ENCODE measurements at places on chromosomes 3 and 15. TPM values are rescaled to one million over a fixed set of nuclear protein-coding genes. Genes with fewer than 3 reads are reported as not detected.

The KBTBD8 gene
- 3.2 TPM for total RNA-seq

The CALML4 gene
- total RNA-seq, result 11.3 TPM

The TXNRD3 gene
- 12.9 TPM for total RNA-seq

The CYP1A2 gene
- not detected for total RNA-seq

GRCh38 chr3:119145128-119145499 is 851 bp upstream of the TEX55 start:
- DNase-seq, result no peak

GRCh38 chr3:194346621-194347020 is 4.5 kb downstream of the CPN2 start:
- no peak for DNase-seq

DNA sequence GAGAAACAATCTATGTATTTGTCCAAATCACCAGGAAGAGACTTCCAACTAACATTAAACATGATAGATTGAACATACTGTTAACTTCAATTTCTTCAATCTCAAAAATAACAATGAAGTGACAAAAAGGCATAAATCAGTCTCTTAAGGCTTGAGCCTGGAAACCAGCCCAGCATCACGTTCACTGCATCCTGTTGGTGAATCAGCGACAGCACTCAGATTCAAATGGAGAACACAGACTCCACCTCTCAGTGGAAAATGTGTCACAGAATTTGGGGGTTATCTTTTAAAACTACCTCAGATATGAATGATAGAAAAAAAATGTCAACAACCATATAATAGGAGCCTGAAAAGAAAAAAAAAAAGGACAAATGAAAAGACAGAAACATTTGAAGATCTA is 212.0 kb downstream of the MINAR1 start:
- DNase-seq, result no peak

GRCh38 chr15:100680726-100681125 is 78.3 kb downstream of the ASB7 start:
- peak; percentile 0 for DNase-seq

GRCh38 chr3:116966649-116967048 is 257.1 kb downstream of the TUSC7 start:
- DNase-seq, result no peak

DNA sequence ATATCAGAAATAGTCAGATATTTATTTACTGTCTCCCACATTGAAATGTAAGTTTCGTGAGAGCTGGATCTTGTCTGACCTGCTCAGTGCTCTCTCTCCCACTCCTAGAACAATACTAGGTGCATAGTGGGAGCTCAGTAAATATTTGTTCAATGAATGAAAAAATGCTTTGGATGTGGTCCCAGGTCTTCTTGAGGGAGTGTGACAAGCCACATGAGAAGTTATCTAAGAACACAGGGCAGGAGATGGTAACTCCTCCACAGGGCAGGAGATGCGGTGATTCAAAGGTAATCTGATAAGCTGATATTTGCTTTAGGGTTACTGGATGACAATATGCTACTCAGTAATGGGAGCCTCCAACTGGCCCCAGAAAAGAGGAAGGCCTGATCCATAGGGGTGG is 25.8 kb upstream of the PLA2G4E start:
- DNase-seq, result no peak

- no peak for DNase-seq
Observed at GRCh38 chr3:133112666-133113065, 74.5 kb downstream of the TMEM108 start.

DNA sequence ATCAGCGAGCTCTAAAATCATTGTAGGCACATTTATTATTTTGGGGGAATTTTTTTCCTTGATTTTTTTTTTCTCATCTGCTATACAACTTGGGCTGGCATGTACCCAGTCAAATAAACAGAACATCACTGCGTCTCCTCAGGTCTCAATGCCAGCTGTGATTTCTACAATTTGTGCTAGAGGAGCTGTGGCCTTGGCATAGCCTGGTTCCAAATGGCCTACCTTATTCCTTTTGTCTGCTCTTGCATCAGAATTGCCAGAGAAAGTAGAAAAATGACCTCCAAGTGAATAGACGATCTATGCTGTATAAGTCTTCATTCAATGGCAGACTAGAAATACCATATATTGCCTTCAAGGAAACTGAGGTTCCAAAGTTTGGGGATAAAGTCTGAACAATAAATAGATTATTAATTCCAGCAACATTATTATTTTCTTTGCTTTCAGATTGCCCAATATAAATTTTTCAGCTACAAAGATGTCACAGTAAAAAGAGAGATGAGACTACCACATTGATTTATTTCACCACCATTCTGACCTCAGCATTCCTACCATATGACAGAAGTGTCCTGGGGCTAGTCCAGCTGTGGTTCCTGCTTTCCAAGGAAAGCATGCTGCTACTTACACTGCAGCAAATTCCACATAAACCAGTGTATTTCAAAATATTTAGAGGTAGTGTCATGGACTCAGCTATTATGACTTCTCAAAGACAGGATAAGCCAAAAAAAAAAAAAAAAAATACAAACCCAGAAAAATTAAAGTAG is 493.9 kb upstream of the ZNF385D start:
- peak; percentile 94 for DNase-seq

DNA sequence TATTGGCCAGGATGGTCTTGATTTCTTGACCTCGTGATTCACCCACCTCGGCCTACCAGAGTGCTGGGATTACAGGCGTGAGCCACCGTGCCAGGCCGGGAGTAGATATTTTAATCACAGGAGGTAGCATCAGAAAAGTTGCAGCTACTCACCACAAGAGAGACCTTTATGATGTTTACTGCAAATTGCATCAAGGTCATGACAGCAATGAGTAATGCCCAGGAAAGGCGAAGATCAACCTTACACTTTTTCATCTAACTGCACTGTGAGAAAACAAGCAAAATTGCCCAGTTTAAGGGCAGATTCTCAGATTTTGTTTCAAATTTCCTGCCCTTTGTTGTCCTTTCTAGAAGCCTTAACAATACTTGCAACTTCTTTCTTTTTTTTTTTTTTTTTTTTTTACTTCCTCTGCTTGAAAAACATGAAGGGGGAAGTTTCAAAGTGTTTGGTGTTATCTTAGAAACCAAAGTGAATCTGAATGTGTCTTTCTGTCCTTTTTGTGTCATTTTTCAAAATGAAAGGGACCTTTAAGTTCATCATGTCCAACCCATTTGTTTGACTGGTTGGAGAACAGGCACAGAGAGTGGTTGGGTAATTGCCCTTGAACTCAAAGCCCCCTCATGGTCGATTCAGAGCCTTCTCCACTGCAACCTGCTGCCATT is 25.0 kb downstream of the TGFBR2 start:
- DNase-seq, result no peak

- no peak for DNase-seq
Observed at GRCh38 chr3:28739647-28740046, 391.0 kb upstream of the AZI2 start.

DNA sequence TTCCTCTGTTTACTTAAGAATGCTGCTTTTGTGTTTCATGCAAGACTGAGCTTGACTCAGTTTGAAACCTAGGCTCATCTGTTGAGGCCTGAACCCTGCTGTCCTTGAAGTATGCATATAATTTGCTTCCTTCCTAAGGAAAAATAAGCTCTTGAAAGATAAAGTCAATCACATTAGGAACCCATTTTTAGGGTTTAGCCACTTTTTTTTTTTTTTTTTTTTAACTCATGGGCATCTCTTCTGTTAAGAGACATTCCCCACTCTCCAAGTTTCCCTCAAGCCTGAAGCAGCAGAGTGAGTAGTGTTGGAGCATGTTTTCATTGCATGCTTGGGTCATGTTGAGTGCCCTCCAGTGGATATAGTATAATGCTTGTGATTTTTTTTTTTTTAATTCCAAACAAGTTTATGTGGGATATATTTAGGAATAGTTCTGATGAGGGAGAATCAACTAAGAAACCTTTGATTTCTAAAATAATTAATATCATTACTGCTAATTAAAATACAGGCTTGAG is 3.6 kb downstream of the CTNNB1 start:
- DNase-seq, result peak; percentile 78

DNA sequence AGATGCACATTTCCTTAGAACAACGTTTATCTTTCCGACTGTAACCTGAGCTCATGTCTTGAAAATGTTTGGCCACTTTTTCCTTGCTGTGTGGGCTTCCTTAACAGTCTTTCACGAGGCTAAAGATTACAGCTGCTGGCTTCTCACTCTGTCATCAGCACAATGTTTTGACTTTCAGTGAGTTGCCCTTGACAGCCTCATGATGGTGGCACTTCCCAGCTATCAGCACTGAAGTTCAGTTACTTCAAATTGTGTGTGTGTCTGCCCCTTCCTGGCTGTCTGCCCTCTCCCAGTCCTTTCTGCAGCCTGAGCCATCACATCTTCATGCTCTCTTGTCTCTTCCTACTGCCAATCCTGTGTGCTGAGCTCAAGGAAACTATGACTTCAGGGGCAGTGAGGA is 152.2 kb downstream of the NTRK3 start:
- DNase-seq, result no peak

DNA sequence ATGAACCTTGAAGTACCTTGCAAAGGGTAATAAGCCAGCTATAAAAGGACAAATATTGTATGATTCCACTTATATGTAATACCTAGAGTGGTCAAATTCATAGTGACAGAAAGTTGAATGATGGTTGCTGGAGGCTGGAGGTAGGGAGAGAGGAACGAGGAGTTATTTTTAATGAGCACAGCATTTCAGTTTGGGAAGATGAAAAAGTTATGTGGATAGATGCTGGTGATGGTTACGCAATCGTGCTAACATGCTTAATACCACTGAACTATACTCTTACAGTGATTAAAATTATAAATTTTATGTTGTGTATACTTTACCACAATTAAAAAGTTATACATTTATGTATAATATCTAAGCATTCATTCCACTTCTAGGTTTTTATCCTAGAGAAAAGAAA is 168.6 kb downstream of the GRM7 start:
- no peak for DNase-seq

GRCh38 chr15:99473981-99474906 is 91.5 kb upstream of the MEF2A start:
- DNase-seq, result peak; percentile 63

DNA sequence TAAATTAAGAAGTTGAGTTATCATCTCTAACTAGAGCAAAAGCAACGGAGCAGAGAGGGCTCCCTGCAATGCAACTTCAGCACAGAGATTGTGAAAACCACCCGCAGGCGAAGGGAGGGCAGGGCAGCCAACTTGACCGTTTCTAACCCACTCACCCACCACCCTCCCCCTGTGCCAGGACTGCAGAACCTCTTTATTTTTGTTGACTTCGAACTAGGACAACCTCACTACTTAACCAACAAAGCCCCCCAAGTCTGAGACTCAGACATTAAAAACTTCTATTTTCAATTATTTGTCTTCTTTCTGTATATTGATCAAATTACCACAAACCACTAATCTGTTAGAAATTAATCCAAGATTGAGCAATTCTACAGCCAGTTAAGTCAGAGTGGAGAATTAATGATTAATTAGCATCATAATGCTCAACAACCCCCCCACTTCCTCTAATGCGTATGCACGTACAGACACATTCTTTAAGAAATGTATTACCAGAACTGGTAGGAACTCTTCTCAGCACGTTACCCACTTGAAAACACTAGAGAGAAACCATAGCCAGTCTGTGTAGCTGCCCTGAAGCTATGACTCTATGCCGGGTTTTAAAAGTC is 2.0 kb downstream of the MGLL start:
- DNase-seq, result no peak

GRCh38 chr15:66875588-66876420 is 173.8 kb downstream of the SMAD6 start:
- no peak for DNase-seq

- DNase-seq, result no peak
Observed at GRCh38 chr3:47476330-47476626, 537 bp upstream of the SCAP start.

- peak; percentile 23 for DNase-seq
Observed at GRCh38 chr3:74613521-74614106, 845 bp downstream of the CNTN3 start.

DNA sequence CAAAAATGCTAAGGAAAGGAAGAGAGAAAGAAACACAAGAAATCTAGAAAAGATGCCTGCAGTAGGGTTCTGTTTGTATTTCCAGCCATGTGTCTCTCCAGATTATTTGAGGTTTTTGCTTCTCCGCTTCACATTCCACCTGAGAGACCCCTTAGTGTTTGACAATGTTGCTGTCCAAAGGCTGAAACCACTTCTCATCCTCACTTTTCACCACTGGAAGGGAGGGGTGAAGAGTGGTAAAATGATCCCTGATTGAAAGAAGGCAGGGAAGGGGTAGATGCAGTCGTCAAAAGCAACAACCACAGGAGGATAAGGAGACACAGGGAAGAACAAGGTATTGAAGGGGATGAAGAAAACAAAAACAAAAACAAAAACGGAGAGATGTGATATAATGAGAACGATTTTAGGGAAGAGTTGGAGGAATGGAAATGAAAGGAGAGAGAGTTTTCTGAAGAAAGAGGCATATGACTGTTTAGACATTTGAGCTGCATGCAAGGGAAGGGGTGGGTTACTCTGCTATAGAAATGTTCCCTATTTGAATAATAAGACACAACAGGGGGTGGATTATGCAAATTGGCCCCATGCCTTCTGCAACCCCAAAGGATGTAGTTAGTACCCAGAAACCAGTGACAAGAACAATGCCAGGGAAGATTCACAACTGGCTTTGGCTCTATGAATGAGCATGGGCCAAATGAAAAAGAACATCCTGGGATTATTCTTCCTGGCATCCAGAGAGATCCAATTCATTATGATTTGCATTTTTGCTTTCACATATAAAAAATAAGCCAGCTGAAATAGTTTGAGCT is 235.9 kb downstream of the GAP43 start:
- no peak for DNase-seq

DNA sequence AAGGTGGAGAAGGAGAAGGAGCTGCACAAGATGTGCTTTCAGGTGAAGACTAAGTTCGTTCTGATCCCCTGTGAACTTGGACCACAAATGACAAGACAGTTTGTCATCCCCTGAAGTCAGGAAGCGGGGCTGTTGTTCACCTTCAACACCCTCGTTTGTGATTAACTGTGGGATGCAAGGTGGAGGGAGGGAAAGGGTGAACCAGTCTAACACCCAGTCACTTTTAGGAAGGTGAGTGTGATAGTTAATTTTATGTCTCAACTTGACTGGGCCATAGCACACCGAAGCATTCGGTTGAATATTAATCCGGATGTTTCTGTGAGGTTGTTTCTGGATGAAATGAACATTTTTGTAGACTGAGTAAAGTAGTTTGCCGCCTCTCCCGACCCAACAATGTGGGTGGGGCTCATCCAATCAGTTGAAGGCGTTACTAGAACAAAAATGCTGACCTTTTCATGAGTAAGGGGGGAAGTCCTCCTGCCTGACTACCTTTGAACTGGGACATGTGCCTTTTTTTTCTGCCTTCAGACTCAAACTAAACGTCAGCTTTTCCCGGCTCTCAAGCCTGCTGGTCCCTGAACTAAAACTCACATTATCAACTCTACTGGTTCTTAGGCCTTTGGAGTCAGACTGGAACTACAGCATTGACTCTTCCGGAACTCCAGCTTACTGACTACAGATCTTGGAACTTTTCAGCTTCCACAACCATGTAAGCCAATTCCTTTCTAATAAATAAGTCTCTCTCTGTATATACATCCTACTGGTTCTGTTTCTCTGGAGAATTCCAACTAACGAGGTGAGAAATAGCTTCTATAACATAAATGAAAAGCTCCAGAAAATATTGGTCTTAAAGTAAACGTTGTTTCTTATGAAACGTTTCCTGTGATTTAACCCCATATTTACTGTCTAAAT is 264.0 kb upstream of the SLITRK3 start:
- DNase-seq, result peak; percentile 16

GRCh38 chr3:13818919-13819318 is 61.0 kb downstream of the WNT7A start:
- DNase-seq, result no peak
